ENCODE measurements at places on chromosomes 6 and 20.

- DNase-seq: no peak
Observed at GRCh38 chr6:74402781-74403180, 706.8 kb downstream of the CD109 start.

DNA sequence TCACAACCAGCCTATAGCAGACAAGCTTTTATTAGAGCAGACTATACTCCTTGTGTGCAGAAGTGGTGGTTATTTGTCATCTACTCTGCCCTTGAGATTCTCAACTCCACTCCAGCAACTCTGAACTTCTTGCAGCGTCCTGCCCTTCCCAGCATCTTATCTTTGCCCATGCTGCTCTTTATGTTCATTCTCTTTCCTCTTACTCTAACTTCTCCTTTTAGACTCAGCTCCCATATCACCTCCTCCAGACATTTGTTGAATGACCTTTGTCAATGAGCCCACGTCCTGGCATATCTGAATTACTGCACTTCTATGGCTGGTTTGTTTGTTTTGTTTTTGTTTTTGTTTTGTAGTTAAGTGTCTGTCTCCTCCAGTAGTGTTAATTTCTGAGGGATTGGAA lies 81.2 kb downstream of the KCNQ5 start:
- DNase-seq: no peak

GRCh38 chr6:129717277-129717676 lies 7.3 kb upstream of the ARHGAP18 start:
- DNase-seq: no peak

- no peak for DNase-seq
Observed at GRCh38 chr6:2430612-2431011, 185.2 kb upstream of the GMDS start.

GRCh38 chr6:37531026-37531425 lies 31.3 kb upstream of the CCDC167 start:
- DNase-seq: no peak

- no peak for DNase-seq
Observed at GRCh38 chr20:63745961-63746731, 6.6 kb downstream of the SLC2A4RG start.

DNA sequence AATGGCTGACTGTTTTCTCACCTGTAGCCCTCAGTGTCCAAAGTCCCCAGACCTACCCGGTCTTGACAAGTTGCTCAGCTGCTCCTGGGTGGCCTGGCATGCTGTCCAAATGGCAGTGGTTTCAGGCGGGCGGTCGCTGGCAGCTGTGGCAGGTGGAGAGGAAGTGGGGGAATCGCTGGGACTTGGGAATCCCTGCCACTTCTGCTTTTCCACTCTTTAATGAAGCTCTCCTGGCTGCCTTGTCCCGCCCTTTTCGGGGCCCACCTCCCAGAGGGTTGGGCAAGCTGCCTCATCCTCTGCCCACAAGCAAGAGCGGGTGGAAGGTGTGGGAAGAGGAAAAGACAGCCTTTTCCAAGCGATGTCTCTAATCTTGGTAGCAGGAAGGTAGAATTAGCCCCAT lies at the start of gene OCSTAMP:
OCSTAMP (minus strand) TSS at position 194 of the 400 bp plus-strand sequence; CDS start at position 100, 94 bp downstream.
- no peak for DNase-seq

- DNase-seq: no peak
Observed at GRCh38 chr20:2051946-2052345, 49.7 kb upstream of the STK35 start.

GRCh38 chr20:31670371-31671228 lies 32.9 kb downstream of the COX4I2 start:
- DNase-seq: peak; percentile 88
